ENCODE measurements at places on chromosomes 6 and 20.

- DNase-seq: no peak
These were observed 193.6 kb upstream of the FOXQ1 start for GRCh38 chr6:1118287-1118647.

GRCh38 chr6:146544616-146545182 lies 1.1 kb downstream of the RAB32 start:
- DNase-seq: no peak

DNA sequence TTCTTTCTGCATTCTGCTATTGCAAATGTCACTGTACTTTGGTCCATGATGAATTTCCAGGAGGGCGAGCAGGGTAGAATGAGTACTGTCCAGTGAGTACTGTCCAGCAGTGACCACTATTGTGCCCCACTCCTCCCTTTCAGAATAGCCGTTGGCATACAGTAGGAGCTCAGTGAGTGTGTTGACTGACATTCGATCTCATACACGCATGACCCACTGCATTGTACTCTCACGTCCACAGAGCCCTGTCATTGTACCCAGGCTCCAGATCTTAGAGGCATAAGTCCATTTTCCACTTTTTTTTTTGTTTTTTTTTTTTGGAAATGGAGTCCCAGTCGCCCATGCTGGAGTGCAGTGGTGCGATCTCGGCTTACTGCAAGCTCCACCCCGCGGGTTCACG lies 8.2 kb downstream of the DYNLRB1 start:
- DNase-seq: no peak

GRCh38 chr6:79600313-79600712 lies 30.8 kb upstream of the SH3BGRL2 start:
- no peak for DNase-seq

DNA sequence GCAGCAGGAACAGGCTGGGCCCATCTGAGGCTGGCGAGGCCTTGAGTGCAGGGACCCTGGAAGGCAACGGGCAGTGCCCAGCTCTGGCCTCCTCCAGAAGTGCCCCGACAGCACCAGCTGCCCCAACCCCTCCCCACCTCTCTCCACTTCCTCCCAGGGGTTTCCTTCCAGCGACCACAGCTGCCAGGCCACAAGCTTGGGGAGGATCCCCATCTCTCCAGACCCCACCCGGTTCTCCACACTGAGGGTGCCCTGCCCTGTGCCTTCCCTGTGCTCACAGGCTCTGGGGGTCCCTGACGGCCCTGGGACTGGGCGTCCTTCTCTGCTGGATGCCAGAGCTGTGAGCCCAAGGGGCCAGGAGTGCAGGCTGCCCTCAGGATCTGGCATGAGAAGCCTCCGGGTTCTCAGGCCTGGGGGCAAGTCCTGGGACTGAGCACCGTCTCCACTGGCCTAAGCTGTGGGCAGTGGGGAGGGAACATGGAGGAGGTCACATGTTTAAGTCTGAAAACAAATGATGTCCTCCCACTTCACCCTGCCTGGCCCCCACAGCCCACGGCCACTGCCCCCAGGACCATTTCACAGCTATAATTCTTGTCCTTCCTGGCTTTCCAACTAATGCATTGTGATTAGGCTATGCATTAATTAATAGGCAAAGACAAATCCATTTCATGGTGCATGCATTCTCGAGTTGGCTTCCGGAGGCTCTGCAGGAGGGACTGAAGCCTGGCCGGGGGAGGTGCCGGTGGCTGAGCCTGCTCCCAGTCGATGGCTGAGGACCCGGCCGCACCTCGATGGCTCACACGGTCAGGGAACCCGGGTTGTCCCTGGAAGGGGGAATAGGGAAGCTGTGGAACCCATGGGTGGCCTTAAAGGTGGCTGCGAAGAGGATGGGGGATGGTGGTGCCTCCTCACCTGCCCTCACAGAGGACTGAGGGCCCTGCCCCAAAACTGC lies 24.4 kb downstream of the BHLHE23 start:
- no peak for DNase-seq

- no peak for DNase-seq
These were observed 134.4 kb upstream of the COL21A1 start for GRCh38 chr6:56381801-56382251.

DNA sequence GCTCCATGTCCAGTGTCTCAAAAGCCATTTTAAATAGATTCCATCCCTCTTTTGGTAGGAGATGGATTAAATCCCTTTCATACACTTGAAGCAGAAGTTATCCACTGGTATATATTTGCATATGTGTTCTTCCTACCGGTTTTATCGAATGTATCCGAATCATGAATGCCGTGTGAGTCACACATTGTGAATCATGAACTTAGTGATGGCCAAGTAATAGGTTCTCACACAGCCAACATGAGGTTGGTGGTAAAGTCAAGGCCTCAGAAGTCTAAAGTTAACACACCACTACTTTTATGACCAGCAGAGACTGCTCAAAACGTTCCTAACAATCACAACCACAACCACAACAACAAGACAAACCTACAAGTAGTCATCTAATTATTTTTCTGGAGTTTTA lies 345.5 kb downstream of the THBS2 start:
- no peak for DNase-seq

DNA sequence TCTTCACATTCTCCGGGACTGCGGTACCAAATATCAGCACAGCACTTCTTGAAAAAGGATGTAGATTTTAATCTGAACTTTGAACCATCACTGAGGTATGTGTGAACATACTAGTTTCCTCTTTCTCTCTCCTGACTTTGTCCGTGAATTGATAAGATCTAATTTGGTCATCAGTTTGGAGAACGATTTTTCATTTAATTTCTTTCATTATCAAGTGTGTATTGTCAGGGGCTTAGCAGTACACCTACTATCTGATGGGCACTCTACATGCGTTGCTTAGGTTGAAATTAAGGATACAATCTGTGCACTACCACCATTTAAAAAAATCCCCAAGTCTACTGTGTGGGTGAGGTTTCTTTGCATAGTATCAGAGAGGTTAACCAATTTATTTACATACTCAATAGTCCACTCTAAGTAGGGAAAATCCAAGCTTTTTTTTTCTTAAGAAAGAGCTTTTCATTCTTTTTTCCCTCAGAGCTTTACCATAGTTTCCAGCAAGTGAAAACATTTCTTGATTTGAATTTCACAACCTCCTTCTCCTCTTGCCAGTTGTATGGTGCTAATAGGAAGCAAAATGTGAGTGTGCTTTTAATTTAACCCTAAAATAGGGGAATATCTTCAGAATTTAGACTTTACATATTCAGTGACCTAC lies 105.4 kb upstream of the ESR1 start:
- DNase-seq: no peak

Measured in stimulated activated CD4-positive, alpha-beta T cell treated with anti-CD3 and anti-CD28 coated beads, TNF-alpha, amount 100 ng/mL, for 24 hours (primary cell).